Stimulated activated CD8-positive, alpha-beta memory T cell treated with anti-CD3 and anti-CD28 coated beads, Interleukin-15, amount 100 ng/mL, for 4 hours (primary cell): ENCODE measurements at places on chromosomes 1 and 21.

DNA sequence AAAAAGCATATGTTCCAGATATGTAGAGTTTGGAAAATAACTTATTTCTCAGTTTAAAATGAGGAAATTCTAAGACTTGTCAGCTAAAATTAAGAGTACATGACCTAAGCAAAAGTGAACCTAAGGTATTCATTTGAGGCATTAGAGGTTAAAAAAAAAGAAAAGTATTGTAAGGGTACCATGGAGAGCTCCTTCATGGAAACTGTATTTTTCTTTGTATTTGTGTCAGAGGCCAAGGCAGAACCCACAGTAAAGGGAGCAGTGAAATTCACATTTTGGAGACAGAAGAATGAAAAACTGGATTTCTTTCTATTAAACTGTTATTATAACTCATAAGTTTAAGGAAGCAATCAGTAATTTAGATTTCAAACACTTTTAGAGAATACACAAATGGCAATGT is 1494.8 kb downstream of the KCNT2 start:
- DNase-seq = no peak

DNA sequence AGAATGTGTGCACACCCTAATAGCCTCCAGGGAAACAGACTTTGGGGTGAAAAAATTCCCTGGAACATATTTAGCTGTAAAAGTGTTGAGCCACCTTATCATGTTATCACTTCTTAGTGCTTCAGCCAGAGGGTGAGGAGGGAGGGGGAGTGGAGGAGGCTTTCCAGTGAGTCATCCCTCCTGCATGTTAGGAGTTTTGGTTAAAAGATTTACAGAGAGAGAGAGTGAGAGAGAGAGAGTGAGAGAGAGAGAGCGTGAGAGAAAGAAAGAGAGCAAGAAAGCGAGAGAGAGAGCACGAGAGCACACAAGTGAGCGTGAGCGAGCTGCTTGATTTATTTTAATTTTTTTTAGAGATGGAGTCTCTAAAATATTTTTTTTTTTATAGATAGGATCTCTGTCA is 13.5 kb upstream of the CACNA1E start:
- no peak for DNase-seq

DNA sequence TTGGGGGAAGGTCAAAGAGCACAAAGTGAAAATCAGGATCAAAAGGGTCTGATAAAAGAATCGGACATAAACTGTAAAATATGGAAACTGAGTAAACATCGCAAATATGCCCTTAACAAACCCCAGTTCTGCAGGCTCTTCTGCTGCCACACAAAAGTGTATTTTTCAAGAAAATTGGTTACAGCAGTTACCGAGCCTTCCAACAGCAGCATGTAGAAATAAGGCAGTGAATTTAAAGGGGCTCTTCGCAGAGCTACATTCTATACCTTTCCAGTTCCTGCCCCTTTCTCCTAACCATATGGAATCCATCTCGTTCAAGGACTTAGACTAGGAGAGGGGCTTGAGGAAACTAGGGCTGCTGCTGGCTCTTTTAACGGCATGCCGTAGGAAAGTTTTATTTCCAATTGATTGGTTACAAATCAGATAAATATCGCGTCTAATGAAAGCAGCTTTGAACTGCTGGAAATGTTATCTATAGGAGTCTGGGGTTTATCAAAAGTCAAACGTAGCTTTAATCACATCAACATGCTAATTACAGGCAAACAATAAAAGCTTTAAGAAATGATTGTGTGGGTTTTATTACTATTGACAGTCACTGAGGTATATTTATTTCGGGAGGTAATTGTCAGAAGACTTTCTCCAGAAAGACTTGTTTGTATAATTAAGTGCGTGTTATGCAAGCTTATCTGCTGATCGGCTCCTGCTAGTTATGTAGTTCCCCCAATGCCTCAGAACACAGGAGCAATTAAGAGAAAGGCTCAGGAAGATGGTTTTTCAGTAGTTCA is 59.1 kb downstream of the GORAB start:
- no peak for DNase-seq

DNA sequence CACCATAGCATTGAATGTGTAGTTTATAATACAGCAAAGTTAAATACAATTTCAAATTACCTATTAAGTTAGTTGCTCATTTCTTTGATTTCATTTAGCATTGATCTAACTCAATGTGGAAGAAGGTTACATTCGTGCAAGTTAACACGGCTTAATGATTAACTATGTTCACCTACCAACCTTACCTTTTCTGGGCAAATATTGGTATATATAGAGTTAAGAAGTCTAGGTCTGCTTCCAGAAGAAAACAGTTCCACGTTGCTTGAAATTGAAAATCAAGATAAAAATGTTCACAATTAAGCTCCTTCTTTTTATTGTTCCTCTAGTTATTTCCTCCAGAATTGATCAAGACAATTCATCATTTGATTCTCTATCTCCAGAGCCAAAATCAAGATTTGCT is at the start of gene ANGPTL3:
TSS of gene ANGPTL3 (plus strand) at position 240 of the 400 bp plus-strand sequence. CDS start at position 287, 47 bp downstream.
- no peak for DNase-seq

- no peak for DNase-seq
Measured at GRCh38 chr1:245549996-245550719, 395.4 kb downstream of the KIF26B start.

DNA sequence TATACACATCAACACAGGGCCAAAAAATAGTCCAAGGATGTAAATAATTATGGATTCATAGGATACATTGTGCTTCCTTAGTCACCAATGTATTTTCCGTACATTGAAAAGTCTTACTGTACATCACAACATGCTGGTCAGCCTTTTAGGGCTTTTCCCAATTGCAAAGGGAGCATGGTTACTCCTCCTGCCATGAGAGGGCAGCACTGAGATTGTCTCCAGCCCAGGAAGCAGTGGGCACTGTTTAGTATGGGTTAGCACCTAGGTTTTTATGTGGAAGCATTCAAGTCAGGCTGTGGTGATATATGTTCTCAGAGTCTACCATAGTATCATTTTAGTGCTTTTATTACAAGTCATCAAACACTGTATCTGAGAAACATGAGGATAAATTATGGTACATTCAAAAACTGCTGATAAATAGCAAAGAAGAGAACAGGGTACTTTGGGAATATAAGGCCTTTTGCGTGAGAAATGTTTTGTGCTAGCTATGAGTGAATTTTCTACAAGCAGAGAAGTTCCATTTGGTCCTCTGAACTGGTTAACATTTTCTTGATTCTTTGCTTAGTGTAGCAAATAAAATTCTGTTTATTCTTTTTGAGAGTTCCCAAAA is 34.0 kb downstream of the ST6GALNAC5 start:
- no peak for DNase-seq

DNA sequence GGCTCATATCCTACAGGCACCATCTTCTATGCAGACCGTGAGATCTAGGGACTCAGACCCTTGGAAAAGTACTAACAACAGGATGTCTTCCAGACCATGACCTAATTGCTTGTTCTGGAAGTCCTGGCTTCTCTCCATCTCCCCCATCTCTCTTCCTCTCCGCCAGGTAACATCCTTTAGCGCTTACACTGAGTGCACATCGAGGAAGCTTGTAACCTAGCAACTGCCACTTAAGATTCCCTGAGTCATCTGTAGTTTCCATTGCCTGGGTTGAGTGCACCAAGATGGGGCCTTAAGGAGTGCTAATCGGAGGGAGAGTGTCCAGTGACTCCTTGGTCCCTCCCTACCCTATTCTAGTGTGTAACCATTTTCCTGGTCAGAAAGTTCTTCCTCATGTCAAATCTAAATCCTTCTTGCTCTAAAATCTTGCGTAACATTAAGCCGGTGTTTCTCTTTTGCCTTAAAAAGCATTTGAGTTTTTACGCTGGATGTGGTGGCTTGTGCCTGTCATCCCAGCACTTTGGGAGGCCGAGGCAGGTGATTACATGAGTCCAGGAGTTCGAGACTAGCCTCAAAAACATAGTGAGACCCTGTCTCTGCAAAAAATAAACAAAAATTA is 9.7 kb downstream of the KLHDC8A start:
- DNase-seq = no peak

DNA sequence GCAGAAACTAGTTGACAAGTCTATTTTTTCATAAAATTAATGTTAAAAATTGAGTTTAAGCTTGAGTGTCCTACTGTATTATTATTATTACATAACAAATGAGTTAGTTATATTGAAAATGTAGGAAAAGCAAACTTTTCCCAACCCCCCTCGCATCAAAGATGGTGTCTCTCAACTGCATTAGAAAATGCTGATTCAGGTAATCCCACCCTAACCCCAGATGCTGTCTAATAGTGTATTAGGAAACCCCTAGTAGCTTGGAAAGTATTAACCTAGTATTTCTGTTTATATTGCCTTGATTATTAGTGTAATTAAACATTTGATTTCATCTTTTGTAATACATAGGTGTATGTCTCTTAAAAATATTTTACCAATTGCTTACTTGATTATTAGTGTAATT is 1120.3 kb downstream of the MRPL39 start:
- DNase-seq = no peak

GRCh38 chr1:58620926-58621325 is 43.9 kb upstream of the TACSTD2 start:
- DNase-seq = no peak

DNA sequence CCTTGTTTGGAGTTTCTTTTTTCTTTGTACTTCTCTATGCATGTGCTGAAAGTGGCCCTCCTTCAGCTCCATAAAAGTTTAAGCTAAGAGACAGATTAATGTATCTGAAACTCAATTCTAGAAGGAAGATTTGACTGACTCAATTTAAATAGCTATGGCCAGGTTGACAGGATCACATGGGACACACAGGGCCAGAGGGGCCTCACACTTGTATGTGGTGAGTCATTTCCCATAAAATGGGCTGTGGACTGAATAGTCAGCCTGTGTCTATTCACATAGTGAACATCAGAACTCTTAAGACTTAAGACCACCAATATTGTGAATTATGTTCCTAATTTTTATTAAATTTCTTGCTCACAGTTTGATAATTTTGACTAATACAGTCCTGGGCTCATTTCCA is 45.7 kb upstream of the DEPDC1 start:
- DNase-seq = no peak

- no peak for DNase-seq
Measured at GRCh38 chr21:42937960-42938605, 12.7 kb upstream of the ERVH48-1 start.

GRCh38 chr1:96995351-96995750 is 273.8 kb downstream of the PTBP2 start:
- no peak for DNase-seq

- DNase-seq = no peak
Measured at GRCh38 chr1:243713470-243714186, 136.4 kb downstream of the AKT3 start.

DNA sequence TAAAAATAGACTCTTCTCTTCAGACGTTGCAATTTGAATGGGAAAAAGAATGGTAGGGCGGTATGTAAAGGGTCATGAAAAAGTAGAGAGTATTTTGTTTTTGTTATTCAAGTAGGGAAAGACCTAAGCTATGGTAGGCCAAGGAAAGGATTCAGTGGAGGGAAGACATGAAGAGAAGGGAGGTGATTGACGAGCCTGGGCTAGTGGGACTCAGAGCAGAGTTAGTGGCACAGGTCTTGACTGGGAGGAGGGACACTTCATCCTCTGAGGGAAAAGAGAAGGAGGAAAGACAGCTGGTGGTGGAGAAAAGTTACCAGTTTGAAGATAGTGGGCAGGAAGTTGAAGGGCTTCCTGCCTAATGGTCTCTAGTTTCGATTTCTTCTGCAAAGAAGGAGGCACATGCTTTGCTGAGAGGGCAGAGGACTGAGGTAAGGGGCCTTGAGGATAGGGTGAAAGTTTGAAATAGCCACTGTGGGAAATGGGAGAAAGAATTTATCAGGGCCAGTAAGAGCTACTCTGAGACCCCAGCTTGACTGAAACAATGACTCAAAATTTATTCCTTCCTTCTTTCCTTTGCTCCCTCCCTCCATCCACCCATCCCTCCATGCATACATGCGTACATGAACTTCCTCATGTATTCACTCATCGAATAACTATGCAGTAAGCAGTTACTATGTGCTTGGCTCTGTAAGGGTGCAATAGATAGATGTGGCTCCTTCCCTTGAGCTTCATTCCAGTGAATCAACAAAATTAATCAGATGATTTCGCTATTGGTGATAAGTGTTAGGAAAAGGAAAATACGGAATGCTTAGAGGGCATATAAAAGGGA is 4.2 kb downstream of the CD48 start:
- DNase-seq = no peak

GRCh38 chr1:244350027-244350426 is 101.7 kb downstream of the ADSS2 start:
- no peak for DNase-seq

GRCh38 chr1:172827301-172827700 is 168.4 kb downstream of the FASLG start:
- no peak for DNase-seq

- DNase-seq = no peak
Measured at GRCh38 chr1:224108991-224109390, 4.9 kb upstream of the FBXO28 start.

GRCh38 chr21:38322311-38322950 is 65.6 kb downstream of the KCNJ15 start:
- DNase-seq = no peak

DNA sequence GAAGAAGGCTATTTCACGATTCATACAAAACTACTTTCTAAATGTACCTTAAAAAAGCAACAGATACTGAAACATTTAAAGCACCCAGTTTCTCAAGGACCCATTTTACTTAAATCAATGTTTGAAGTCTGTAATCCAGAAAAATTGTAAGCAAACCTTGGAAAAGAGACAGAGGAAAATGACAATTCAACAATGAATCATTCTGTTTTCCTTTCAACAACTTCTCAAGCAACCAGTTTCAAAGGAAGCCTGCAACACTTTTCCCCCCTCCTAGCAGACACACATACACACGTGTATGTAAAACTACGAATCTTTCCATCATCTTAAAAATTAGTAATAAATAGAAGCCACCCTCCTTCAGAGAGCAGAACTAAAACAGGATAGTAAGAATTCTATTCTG is 1.2 kb downstream of the RERE start:
- DNase-seq = no peak
